NCI-H1417 treated with DMSO at 0.1 percent for 48 hours (cell line): ENCODE measurements at places on chromosomes 5 and 9.

GRCh38 chr5:98424681-98425450 is 348.6 kb upstream of the RGMB start:
- DNase-seq = no peak

DNA sequence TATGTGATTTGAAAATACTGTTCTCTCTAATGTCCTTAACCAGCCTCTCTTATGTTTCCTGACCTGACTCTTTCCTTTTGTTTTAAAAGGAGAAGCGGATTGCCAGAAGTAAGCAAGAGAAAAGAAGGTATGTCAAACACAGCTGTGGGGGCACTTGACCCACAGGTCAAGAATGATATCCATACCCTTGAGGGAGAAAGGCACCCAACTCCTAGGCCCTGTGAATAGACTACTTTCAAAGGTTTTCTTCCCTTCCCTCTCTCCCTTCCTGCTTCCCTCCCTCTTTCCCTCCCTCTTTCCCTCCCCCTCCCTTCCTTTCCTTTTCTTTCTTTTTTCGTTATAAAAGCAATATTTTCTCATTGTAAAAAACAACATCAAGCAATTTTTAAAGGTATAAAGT is 306.8 kb downstream of the TRPM3 start:
- no peak for DNase-seq

DNA sequence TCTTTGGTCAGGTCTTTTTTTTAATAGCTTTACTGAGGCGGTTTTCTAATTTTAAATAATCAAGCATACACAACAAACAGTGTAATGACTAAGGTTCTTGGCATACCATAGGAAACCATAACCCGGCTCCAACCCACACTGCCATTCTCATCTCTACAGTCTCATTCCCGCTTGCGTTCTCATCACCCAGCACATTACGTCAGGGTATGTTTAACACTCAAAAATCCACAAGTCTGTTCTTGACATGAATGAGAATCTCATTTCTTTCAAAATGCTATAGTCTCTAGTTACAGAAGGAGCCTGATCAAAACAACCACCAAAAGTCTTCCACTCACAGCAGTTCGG is 505 bp downstream of the C5orf34 start:
- DNase-seq = no peak

DNA sequence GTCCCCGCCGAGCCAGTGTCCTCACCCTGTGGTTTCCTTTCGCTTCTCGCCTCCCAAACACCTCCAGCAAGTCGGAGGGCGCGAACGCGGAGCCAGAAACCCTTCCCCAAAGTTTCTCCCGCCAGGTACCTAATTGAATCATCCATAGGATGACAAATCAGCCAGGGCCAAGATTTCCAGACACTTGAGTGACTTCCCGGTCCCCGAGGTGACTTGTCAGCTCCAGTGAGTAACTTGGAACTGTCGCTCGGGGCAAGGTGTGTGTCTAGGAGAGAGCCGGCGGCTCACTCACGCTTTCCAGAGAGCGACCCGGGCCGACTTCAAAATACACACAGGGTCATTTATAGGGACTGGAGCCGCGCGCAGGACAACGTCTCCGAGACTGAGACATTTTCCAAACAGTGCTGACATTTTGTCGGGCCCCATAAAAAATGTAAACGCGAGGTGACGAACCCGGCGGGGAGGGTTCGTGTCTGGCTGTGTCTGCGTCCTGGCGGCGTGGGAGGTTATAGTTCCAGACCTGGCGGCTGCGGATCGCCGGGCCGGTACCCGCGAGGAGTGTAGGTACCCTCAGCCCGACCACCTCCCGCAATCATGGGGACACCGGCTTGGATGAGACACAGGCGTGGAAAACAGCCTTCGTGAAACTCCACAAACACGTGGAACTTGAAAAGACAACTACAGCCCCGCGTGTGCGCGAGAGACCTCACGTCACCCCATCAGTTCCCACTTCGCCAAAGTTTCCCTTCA is 1.4 kb downstream of the GLIS3 start:
- DNase-seq = no peak

DNA sequence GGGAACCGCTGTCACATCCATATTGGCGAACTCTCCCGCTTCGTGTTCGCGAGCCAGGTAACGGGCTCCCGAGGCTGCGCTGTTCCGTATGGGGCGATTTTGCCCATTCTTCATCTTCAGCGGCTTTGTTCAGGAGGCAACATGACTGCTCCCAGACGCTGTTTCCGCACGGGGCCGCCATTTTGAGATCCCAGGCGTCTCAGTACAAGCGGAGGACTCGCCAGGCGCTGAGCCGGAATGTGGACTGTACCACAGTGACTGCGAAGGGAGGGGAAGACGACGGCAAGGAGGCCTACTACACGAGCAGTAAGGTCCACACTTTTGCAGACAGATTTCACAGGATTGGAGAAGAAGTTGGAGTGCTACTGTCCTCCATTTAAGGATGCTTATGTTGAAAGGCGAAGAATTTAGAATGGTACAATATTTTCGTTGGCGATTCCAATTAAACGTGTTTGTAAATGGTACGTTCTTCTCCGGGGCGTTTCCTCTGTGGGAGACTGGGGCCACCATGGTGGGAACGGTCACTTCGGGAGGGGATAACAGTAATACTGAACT is 41.6 kb upstream of the ZNF300 start:
- no peak for DNase-seq

DNA sequence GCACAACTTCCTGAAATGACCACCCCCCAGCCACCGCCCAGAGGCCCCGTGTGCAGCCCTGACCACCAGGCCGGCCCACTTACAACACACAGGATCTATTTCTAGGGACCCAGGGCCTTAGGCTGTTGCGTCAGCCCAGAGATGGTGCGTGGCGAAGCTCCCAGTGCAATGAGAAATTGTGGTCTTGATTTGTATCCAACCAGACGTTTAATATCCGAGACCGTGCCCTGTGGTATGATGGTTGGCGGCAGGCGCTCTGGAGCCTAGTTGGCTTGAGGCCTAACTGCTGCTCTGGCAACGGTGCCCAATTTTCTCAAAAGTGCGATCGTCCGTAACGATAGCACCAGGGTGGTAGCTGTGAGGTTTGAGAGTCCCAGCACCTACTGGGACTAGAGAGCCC is 32.6 kb upstream of the SLC6A19 start:
- no peak for DNase-seq

DNA sequence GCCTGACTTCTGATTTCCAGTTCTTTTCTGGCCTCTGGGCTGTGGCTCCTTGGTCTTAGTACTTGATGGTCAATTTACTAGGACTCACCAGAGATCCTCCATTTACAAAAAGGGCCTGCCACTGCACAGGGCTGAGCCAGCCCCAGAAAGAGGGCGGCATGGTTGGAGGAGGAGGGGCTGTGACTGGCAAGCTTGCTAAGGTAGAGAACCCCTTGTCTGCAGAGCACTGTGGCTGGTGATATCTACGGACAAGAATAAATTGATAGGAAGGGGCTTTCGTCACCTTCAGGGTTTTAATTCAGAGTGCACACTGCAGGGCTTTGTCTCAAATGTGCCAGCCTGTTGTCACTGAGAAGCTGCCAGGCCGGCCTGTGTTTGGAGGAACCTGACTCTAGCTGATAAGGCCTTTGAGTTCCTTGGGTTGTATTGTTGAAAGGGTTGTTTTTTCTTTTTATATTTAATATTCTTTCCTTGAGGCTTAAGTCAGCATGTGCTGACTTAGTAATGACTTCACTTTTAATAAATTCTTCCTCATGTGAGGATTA is 15.1 kb downstream of the SLC22A5 start:
- no peak for DNase-seq

- DNase-seq = no peak
Measured at GRCh38 chr5:14149672-14150274, 6.6 kb downstream of the TRIO start.

DNA sequence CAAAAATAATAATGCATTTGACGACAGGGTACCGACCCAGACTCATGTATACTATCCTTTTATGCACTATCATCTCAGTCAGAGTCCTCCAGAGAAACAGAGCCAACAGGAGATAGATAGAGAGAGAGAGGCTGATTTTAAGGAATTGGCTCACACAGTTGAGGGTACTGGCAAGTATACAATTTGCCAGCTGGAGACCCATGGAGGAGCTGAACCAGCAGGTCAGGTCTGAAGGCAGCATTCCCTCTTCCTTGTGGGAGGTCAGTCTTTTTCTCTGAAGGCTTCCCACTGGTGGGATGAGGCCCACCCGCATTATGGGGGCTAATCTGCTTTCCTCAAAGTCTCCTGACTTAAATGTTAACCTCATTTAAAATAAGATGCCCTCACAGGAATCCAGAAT is 17.3 kb upstream of the MED10 start:
- DNase-seq = no peak

DNA sequence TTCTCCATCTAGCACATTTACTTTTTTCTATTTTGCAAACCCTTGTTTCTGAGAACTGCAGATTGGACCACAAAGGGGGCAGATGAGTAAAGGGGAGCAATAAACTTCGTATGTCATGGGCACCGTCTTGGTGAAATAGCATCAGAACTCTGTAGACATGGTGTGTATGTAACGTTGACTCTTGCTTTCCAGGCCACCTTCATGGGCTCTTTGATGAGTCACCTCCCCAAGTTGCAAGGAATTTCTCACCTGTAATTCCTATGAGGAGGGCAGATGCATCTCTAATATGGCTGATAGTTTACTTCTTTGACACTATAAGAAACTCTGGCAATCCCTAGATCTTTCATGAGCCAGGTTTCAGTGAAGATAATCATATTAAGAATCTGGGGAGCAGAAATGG is 163.4 kb upstream of the PLPPR1 start:
- no peak for DNase-seq

- DNase-seq = no peak
Measured at GRCh38 chr9:133956520-133957076, 35.5 kb downstream of the VAV2 start.

DNA sequence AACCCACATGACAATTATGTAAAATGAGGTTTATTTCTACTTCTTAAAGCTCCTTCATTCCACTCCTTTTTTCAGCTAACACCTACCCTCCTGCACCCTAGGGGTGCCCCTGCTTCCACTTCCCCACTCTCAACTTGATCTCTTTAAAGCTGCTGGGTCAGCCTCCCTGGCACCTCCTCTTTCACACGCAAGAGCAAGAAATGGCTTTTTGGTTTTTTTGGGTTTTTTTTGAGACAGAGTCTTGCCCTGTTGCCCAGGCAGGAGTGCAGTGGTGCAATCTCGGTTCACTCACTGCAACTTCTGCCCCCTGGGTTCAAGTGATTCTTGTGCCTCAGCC is 64.4 kb downstream of the SUSD1 start:
- no peak for DNase-seq

DNA sequence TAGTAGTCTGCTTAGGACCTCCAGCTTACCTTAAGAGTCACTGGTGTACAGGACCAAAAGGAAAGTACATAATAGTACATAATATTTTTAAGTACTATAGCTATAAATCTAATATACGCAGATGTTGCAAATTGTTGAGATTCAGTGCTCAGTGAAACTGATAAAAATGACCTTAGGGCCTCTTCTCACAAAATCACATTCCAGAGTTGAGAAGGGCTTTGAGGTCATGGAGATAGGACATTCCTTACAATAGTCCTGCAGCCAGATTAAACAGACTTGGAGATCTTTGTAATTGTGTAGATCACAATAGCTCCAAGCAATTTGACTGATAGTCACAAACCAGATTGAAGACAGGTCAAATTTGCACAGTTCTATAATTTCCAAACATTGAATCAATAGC is 37.7 kb upstream of the PCSK1 start:
- no peak for DNase-seq

DNA sequence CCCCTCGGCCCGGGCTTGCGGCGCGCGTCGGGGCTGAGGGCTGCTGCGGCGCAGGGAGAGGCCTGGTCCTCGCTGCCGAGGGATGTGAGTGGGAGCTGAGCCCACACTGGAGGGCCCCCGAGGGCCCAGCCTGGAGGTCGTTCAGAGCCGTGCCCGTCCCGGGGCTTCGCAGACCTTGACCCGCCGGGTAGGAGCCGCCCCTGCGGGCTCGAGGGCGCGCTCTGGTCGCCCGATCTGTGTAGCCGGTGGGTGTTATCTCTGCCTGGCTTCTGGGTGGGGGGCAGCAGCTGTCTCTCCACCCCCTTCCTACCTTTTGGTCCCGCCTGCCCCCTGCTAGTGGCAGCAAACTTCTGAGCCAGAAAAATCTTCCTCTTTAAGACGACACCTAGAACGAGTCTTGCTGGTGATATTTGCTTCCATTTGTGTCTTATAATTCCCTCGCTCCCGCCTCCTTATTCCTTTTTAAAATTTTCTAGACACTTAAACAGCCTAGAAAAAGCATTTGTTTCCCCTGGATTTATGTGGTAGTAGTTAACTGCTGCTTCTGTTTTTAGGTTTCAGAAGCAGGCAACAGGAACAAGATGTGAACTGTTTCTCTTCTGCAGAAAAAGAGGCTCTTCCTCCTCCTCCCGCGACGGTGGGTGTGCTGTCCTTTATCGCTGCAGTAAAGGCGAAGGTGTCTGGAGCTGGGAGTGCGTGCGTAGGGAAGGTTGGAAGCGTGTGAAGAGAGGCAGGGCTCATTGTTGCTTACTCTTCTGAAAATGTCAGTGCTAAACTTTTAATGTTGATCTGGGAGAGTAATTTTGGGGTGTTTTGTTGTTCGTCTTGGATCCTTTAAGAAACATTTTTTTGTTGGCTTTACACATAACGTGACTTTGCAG is 554 bp downstream of the JAK2 start:
- no peak for DNase-seq

- DNase-seq = no peak
Measured at GRCh38 chr5:98521821-98522220, 251.6 kb upstream of the RGMB start.

DNA sequence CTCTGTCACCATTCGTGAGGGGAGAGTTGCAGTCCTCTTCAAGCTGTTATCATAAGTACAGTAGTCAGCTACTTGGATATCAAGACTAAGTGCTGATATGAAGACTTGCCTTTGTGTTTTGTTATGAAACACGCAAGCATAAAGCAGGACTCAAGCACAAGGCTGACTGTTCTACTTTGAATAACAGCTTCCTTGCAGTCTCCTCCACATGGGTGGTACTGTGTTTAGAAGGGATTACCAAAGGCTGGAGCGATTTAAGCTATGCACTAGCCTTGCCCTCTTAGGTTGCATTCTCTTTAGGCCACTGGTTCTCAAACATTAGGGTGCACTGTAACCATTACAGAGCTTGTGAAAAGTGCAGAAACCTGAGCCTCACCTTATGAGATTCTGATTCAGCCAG is 41.4 kb downstream of the SLC25A51 start:
- no peak for DNase-seq

- DNase-seq = no peak
Measured at GRCh38 chr9:124098141-124098905, 86.8 kb downstream of the LHX2 start.

GRCh38 chr5:161051920-161052500 is 200.0 kb upstream of the ATP10B start:
- DNase-seq = no peak

- DNase-seq = no peak
Measured at GRCh38 chr5:111997711-111998110, 240.7 kb upstream of the NREP start.
